ENCODE measurements at places on chromosomes 4 and X.

DNA sequence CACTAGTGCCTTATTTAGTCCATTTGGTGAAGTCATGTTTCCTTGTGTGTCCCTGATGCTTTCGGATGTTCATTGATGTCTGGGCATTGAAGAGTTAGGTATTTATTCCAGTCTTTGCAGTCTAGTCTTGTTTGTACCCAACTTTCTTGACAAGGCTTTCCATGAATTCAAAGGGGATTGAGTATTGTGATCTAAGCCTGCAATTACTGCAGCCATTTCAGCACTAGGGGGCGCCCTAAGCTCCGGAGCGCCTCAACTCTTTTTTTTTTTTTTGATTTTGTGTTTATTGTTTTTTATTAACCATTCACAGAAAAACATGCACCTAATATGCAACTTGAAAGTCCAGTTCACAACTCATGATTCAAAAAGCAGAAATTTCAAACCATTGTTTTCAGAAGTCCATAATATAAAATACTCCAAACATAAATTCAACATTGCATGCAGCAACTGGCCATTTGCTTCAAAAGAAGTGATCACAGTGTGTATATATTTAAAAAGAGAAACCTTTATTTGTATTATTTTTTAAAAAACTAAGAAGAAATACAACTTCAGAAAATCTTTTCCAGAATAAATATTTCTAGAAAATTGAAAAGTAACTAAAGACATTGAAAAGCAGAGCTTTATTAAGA lies 59.2 kb downstream of the PTPN13 start:
- DNase-seq = no peak

DNA sequence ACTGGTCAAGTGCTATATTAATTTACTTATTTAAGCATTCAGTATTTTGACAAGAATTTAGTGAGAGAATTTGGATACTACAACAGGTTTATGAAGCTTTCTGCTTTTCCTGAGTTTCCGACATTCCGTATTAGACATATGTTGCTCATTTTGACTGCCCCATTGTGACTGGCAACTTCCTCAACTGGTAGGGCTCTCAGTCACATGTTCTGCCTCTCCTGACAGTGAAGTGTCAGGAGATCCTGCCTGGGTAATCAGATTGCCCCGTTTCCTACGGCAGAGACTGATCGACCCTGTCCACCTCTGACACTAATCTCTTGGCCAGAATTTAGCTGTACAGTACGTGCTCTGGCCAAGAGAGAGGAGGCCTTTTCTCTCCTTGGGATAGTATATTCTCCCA lies 49.5 kb downstream of the CLNK start:
- DNase-seq = no peak

- DNase-seq = no peak
These were observed 63.0 kb upstream of the ZXDB start for GRCh38 chrX:57528670-57529255.

- DNase-seq = no peak
These were observed 1.3 kb upstream of the BCORL1 start for GRCh38 chrX:129981200-129981553.

- DNase-seq = no peak
These were observed 46.8 kb downstream of the SHOX start for GRCh38 chrX:677376-677775.

DNA sequence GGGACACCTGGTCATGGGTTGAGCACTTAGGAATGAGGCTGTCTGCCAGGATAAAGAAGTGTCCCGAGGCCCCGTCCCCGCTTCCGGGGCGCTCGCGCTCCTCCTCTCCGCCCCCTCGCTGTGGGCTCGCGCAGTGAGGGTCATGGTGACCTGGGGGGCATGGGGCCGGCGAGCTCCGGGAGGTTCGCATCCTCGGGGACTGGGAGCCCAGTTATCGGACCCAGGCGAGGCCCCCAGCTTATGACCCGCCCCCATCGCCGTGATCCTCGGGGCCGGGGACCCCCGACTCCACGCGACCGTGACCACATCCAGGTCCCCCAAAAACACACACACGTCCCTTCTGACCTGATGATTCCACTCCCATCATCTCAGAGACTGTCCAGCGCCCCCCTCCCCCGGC lies 35.3 kb upstream of the SRPX start:
- no peak for DNase-seq

DNA sequence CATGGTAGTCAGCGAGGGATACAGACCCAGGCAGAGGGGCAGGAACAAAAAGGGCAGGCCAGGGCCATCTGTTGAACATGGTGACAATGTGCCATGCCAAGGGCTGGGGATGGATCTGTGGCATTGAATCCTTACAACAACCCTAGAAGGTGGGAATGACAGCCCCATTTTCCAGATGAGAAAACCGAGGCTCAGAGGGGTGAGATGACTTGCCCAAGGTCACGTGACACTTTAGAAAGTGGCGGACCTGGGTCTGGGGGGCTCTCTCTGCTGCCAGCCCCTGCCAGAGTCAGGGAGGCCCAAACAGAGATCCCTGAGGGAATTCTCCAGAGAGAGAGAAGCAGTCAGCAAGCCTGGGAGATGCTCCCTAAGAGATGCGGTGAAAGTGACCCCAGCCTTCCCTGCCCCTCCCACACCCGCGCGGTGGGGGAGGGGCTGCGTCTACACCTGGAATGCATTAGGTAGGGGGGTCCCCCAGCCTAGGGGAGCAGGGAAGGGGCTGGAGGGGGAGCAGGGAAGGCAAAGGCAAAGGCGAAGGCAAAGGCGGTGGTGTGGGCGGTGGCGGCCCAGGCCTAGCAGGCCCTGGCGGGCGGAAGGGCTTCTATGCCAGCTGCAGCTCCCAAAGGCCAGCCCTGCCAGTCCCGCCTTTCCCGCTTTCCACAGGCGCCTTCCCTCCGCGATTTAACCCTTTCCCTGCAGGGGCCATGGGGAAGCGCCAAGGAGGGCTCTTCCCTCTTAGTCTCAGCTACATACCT lies 13.0 kb downstream of the FGD1 start:
- DNase-seq = no peak

- DNase-seq = no peak
These were observed 3.0 kb upstream of the CLNK start for GRCh38 chr4:10687526-10687925.

- DNase-seq = no peak
These were observed 13.3 kb downstream of the TFE3 start for GRCh38 chrX:49029876-49030275.

DNA sequence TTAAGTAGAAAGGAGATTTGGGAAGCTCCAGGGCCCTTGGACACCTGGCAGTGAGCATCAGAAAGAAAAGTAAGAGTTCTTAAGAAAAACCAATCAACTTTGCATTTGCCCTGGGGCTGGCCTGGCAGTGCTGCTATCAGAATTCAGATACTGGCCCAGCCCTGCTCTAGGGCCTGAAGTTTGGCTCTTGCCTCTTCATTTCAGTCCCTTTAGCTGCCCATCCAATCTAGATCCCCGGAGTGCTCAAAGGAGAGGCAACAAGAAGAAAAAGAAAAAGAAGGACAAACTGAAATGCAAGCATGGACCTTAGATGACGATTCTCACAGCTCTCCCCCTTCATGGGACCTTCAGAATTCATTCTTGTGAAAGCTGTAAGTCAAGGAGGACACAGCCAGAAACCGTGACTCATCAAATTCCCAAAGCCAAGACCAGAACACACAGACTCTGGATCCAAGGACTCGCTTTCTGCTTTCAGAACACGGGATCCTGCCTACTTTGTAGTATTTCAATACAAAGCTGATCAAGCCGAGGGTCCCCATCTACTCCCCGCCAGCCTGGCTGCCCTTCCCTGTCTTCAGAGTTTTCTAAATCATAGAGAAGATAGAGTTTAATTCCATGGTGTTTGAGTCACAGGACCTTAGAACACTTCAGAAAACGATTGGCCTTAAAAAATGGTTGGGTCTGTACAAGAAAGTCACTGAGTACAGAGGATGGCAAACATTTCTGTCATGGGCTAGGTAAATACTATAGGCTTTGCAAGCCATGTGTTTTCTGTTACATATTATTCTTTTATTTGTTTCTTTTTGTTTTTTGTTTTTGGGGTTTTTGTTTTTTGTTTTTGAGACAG lies 103.7 kb downstream of the RBM47 start:
- DNase-seq = no peak

GRCh38 chr4:8207314-8207713 lies 8.2 kb downstream of the SH3TC1 start:
- DNase-seq = no peak

- no peak for DNase-seq
These were observed 1348.6 kb downstream of the ADGRL3 start for GRCh38 chr4:62548765-62549164.

DNA sequence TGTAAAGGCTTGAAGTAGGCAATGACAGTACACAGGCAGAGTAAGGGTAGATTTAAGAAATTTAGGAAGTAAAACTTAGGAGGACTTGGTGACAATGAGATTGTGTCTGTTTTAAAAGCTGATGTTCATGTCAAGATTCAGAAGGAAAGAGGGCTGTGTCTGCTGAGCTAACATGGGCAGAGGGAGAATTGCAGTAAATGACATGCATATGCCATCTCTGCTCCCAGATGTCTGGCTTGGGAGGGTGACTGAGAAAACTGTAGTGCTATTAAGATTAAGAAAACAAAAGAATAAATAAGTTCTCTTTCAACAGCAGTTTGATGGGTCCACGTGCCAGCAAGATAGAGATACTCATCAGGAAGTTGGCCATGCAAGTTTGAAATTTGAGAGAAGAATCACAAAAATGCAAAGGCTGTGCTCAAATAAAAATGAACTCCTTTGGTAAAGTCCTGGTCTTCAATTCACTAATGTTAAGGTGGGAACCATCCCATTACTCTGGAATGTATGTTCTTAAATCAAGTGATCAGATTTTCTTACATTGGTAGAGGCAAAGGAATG lies 7.2 kb downstream of the NFXL1 start:
- DNase-seq = no peak

GRCh38 chr4:5456296-5456845 lies 252.0 kb downstream of the EVC2 start:
- no peak for DNase-seq

- no peak for DNase-seq
These were observed 127.3 kb upstream of the FAT4 start for GRCh38 chr4:125187226-125188176.

- no peak for DNase-seq
These were observed 249.2 kb upstream of the GPRIN3 start for GRCh38 chr4:89556601-89557305.

DNA sequence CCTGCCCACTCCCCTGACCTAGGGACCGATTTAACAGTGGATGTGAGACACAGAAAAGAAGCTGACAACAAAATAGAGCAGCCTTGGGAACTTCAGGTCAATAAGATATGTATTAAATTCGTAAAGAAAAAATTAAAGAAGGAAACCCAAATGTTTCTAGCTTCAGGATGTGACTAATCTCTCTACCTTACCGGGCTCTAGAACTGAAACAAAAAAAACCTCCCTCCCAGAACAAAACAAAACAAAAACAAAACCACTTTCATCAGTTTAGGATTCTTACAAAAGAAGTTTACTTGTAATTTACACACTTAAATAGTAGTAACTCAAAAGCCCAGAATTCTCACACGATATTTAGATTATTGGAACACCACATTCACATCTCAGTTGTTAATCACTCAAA lies 185.8 kb upstream of the RPS6KA3 start:
- no peak for DNase-seq
